ENCODE measurements at places on chromosomes 5 and 9.

- DNase-seq = peak; percentile 33
These were observed 14.9 kb downstream of the IL4 start for GRCh38 chr5:132688536-132689339.

GRCh38 chr9:86093788-86094555 lies 5.4 kb downstream of the GOLM1 start:
- DNase-seq = no peak

- DNase-seq = no peak
These were observed 56.0 kb downstream of the HMCN2 start for GRCh38 chr9:130321539-130321938.

GRCh38 chr9:118650417-118650816 lies 718.8 kb downstream of the BRINP1 start:
- DNase-seq = no peak

- DNase-seq = peak; percentile 51
These were observed 25.8 kb upstream of the HSD17B3 start for GRCh38 chr9:96327694-96328352.

DNA sequence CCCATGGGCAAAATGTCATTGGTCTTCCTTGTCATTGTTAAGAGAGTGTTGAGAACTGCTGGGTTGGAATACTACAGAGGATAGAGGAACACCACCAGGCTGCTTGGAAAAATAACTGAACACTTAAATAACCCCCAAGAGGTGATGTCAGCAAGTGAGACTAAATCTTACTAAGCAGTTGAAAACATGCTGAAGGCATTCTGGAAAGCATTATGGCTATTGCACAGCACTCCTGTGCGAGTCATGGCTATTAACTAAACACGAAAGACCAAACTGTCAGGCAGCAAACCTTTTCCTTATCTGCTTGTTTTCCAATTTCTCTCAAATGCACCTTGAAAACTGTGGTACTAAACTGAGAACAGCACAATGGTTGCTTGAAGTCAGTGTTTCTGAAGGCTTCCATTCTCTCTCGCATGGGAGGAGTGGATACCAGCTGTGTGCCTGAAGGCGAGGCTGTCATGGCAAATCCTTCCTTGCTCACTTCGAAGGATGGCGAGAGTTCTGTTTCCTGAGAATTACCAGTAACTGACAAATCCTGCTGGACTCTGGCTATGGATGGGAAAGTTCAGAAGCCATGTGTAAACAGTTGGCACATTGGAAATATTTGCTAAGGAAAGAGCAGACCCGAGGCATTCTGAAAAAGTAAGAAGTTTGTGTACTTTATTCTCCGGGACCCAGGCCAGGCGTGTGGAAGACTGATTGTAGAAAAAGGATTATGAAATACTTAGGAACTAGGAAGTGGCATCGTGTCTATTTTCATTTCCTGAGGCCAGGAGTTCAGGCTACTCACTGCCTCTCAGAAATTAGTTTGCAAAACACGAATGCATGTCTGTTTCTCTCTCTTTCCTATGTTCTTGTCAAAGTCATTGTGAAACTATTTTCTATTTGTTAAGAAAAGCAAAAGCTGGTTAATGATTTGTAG lies 182.1 kb downstream of the DMRT2 start:
- DNase-seq = peak; percentile 89

DNA sequence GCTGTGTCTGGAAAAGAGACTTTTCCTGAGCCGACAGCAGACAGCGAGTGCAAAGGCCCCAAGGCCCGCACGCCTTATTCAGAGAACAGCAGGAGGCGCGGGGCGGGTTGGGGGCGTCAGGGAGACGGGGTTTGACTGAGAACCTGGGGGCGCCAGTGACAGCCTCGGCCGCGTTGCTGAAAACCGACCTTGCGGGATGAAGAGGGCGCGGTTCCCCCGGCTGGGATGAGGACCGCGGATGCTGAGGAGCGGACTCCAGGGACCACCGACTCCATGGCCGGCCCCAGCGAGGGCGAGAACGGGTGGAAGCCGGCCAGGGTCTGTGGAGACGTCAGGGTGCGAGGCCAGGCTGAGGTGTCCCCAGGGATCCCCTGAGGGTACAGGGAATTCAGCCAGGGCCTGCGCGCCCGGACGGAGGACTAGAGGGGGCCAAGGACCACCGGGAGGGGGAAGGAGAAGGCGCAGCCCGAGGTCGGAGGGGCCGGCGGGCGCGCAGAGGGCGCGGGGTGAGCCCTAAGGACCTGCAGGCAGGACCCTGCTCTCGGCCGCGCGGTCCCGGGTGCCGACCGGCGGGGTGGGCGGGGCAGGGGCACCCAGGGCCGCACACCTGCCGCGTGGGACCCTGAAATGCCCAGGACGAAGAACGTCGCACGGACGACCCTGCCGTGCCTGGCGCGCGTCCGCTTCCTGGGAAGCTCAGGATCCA lies 837 bp upstream of the AHRR start:
- no peak for DNase-seq

DNA sequence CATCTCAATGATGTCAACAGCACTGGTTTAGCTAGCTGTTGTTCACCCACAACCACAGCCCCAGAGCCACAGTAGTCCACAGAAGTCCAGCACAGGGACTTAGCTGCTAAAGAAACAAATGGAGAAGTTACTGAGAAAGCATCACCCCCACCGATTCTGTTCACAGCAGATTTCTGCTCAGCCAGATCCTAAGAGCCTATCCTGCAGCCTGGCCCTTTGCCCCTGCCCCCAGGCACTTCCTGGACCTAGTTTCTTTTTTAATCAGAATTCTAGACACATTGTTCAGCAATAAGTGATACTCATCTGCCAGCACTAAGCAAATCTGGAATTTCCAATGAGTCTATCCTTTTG lies 7.4 kb downstream of the B4GALT1 start:
- DNase-seq = peak; percentile 78

GRCh38 chr5:170269579-170269978 lies 28.0 kb downstream of the LCP2 start:
- DNase-seq = no peak

DNA sequence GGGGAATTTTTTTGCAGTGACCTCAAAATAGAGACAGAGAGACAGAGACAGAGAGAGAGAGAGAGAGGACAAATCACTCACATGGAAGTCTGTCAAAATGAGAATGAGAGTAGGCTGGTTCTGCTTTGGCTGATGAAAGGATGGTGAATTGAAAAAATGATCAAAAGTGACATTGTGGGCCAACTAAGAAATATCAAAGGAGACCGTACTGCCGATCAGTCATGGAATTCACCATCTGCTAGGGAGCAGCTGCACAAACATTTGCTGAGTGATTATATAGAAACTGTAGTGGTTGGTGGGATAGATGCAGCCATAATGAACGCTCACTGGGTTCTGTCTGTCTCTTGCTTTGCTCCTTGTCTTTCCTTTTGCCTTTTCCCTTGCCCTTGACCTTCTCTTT lies 476.6 kb upstream of the SGCD start:
- DNase-seq = no peak

DNA sequence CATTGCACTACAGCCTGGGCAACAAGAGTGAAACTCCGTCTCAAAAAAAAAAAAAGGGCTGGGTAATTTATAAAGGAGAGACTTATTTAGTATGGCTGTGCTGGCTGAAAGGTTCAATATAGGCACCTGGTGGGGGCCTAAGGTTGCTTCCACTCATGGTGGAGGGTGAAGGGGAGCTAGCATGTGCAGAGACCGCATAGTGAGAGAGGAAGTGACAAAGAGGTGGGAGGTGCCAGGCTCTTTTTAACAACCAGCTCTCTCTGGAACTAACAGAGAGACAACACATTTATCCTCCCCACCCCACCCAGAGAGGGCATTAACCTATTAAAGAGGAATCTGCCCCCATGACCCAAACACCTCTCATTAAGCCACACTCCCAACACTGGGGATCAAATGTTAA lies 28.9 kb upstream of the SERINC5 start:
- no peak for DNase-seq

- peak; percentile 35 for DNase-seq
These were observed at the start of gene PCDHB16 for GRCh38 chr5:141182248-141182647. PCDHB16 (plus strand) TSS chr5:141182387; CDS start chr5:141182560, 173 bp downstream.

GRCh38 chr9:96854651-96855273 lies 448 bp upstream of the ZNF782 start:
- no peak for DNase-seq

- DNase-seq = peak; percentile 89
These were observed 19.0 kb downstream of the TMEM8B start for GRCh38 chr9:35847792-35848572.

- DNase-seq = peak; percentile 92
These were observed 128.7 kb upstream of the PIK3R1 start for GRCh38 chr5:68086857-68087256.

- DNase-seq = no peak
These were observed 189.4 kb downstream of the TENT4A start for GRCh38 chr5:6902597-6902996.

GRCh38 chr9:5851445-5851844 lies 18.5 kb upstream of the ERMP1 start:
- peak; percentile 67 for DNase-seq

DNA sequence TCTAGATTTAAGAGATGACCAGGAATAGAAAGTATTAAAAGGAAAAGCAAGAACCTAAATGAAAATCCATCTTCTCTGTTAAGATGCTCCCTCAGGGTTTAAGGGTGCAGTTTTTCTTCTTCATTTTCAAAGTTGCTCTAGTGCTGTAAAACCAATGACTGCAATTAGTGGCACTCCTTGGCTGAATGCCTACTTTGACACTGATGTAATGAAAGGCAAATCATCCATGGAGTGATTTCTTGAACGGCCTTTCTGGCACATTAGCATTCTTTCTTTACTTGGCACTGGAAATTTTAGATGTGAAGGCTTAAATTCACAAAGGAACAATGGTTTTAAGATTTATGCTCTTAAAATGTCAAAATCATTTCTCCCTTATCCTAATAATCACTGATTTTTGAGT lies 19.3 kb upstream of the ISCA1 start:
- DNase-seq = no peak

DNA sequence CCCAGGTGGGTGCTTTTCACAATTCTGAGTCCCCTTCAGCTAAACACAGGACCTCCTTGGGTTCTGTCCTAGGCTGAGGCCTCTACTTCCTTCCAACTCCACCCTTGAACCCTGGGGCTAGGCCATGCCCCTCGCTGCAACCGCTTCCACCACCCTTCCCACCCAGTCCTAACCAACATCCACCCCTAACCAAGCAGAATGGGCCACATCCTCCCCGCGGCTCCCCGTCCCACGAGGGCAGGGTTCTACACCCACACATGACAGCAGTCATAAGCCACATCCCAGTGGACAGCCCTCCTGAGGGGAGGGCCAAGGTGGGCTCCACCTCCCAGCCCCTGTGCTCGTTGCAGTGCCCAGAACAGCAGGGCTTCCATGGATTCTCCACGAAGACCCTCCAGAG lies 65.8 kb downstream of the SHB start:
- DNase-seq = no peak
